Stimulated activated CD8-positive, alpha-beta memory T cell treated with anti-CD3 and anti-CD28 coated beads, Interleukin-4, amount 100 ng/mL, for 4 hours (primary cell): ENCODE measurements at places on chromosomes 4 and X.

- no peak for DNase-seq
These were observed 22.1 kb downstream of the DGKK start for GRCh38 chrX:50448565-50448964.

DNA sequence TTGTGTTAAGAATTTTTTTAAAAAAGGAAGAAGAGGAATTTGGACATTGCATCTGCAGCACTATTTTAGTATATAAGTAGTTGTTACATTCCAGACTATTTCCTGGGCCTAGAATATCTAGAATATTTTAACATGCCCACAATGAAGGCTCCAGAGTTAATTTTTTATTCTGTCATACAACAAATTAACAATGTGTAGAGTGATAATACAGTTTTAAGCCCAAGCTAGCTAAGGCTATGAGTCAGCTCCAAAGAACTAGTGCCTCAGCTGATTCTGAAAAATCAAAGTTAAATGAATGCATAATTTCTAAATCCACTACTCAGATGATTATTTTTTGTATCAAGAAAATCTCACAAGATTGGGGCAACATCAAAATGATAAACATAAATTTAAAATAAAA lies 231.4 kb downstream of the PRDM5 start:
- no peak for DNase-seq

DNA sequence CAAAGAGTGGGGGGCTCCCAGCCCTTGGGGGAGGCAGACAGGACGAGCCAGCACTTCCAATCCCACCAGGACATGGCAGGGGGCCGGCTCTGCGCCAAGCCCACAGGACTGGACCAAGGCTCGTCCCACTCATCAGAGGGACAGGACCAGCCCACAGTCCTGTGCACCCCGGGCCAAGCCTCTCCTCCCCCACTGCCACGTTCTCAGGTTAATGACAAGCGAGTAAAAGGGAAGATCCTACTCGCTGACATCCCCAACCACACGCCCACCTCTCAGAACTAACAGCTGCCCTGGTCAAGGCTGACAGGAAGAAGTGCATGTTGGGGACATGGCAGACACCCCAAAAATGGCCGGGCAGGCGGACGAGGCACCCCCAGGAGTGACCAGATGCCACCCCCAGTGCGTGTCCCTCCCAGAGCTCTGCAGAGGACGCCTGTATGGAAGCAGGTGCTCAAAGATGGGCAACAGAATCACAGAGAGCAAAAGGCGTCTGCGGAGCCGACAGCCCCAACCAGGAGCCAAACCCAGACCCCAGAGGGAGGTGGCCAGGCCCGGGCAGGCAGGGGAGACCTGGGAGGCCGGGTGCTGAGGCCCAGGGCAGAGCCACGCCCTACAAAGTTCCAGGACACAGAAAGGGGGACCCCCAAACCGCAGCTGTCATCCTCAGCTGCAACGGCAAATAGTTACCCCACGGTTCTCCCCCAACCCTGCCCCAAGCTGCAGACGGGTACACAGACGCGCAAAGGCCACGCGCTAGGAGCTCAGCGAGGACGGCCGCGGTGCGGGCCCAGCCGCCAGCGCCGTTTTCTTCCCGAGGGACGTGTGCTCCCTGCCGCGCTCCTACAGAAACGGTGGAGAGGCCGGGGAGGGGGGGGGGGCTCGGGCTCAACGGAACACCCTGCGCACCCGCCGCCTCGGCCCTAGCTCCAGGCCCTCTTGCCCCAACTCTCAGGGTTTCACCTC lies 1.7 kb downstream of the CTBP1 start:
- no peak for DNase-seq

DNA sequence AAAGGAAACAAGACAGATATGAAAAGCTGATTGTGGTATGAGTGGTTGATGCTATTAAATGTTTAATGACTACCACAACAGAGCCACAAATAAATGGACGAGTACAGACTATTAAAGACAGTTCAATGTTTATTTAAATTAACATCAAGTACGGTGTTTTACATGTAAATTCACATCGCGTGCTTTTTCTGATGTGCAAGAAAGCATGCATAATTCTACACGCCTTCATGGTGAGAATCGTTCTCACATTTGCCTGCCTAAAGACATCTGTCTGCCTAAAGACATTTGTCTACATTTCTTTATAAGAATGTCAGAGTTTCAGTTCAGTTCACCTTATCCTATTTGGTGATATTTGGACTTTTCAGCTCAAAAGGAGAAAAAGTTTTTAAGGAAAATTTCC lies 7.3 kb upstream of the GPR143 start:
- no peak for DNase-seq

- DNase-seq: no peak
These were observed 146.6 kb upstream of the TBL1X start for GRCh38 chrX:9318213-9318612.

DNA sequence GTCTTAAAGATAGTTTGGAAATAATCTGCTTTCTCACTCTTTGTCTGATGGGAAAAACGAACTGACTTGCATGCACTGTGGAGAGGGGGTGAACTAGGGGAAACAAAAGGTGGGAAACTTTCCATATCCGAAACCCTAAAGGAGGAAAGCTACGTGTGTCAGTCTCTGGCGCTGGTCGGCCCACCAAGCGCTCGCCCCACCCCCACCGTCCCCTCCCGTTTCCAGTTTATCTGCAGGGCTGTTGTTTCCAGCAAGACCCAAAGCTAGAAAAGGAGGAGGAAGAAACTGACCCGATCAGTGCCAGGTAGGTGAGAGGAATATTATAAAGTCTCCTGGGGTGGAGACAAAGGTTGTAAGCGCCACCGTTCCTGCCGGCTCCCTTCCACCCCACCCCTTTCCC lies 552 bp downstream of the TCEAL9 start:
- no peak for DNase-seq

DNA sequence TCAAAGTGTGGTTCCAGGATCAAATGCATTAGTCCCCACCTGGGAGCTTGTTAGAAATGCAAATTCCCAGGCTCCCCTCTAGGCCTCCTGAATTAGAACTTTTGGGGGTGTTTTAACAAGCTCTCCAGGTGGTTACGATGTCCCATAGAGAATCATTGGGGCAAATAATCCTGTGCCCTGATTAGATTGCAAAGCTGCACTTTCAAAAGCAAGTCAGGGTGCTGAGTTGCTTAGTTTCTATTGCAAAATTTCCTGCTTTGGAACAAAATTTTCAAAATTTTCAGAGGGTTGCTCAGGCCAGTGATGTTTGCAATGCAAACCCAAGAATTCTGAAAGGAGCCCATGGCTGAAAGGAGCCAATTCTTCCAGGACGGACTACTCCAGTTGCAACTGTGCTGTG lies 71.0 kb downstream of the MGST2 start:
- no peak for DNase-seq

DNA sequence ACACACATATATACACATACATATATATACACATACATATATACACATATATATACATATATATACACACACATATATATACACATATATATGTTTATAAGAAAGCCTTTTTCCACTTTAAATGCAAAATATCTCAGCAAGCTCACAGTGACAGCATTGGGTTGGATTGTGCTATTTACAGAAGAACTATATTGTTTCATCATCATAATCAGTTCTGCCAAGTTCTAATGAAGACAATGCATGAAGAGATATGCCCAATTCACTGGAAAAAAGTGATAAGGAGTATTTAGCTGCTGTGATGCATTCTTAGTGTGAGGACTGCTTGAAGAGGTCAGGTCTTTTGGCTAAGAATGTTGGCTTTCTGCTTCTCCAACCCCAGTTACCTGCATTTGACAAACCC lies 54.4 kb downstream of the RNF150 start:
- DNase-seq: no peak

DNA sequence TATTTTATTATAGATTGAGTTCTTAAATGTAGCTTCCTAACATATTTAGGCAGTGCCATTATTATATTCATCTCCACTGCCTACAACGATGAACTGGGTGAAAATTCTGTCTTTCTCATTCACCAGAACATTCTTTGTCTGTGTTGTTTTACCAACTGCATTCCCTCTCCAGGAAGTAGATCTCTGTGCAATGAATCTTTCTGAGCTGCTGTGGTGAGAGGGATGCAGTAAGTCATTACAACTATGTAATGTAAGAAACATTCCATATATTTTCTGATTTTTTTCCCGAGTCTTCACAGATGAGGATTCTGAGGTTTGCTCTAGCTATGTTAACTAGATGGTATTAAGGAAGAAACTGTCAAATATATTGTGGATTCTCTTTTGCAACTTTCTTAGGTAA lies 811.9 kb upstream of the PCDH7 start:
- no peak for DNase-seq

DNA sequence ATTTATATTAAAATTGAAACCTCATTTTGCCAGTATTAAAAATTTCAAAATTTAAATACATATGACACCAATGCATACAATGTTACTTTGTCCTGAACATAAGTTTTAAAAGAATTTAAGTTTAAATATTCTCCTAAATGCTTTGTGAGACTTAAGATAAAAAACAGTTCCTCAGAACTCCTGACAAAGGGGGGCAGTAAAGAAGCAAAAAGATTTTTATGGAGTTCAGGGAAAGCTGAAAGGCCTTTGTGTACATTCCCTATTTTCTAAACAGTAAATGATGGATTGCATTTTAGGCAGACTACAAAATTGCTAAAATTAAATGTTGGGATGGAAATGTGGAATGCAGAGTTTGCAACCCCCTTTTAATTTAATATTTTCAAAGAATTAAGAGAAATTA lies 81.7 kb downstream of the SNCA start:
- DNase-seq: no peak

GRCh38 chr4:128308986-128309385 lies 21.4 kb upstream of the PGRMC2 start:
- no peak for DNase-seq

GRCh38 chr4:174449944-174450785 lies 72.1 kb downstream of the HPGD start:
- DNase-seq: no peak

- no peak for DNase-seq
These were observed 158.6 kb upstream of the ADGRL3 start for GRCh38 chr4:61041527-61041926.

DNA sequence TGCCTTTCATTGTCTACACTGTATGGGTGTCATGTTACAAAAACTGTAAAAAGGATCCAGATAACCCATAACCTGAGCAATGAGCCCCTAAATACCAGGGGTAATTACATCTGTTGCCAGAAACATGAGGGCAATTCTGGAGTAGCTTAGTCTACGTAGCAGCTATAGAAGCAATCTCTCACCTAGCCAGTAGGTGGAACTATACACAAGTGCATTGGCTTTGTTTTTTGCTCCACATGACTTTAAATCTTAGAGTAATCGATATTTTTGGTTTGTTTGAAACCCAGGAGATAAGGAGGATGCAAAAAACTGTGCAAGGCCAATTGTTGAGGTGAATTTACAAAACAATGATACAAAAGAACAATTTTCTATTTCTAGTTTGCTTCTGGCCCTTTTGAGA lies 57.5 kb downstream of the GPR82 start:
- DNase-seq: no peak

DNA sequence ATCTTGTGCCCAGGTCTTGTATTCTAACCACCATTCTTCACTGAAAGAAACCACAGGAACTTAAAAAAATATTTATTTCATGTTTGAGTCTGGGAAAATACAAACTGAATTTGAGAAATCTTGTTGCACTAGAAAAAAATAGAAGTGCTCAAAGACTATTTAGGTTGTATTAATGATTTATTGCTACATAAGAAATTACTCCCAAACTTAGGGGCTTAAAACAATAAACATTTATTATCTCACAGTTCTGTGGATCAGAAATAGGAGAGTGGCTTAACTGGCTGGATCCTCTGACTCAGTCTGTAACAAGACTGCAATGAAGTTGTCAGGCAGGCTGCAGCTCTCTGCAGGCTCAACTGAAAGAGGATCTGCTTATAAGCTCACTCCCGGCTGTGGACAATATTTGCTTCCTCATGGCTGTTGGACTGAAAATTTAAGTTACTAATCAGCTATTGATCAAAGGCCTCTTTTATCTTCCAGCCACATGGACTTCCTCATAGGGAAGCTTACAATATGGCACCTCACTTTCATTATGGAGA lies 295.4 kb upstream of the FAM241A start:
- DNase-seq: no peak

DNA sequence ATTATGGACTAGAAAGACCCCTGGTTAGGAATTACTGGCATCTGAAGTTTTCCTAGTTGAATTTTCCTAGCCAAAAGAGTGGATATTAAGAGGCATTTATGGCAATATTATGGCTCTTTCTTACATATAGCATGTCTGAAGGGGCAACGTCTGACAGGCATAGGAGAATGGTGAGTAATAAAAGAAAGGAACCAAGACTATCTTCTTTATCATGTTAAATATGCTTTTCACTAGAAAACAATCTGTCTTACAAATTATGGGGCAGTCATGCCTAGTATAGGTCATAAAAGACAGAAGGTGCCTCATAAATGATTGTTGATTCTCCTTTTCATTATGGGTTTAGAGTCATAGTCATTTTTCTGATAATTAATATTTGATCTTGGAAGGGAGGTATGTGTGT lies 431.1 kb upstream of the HTR2C start:
- no peak for DNase-seq

DNA sequence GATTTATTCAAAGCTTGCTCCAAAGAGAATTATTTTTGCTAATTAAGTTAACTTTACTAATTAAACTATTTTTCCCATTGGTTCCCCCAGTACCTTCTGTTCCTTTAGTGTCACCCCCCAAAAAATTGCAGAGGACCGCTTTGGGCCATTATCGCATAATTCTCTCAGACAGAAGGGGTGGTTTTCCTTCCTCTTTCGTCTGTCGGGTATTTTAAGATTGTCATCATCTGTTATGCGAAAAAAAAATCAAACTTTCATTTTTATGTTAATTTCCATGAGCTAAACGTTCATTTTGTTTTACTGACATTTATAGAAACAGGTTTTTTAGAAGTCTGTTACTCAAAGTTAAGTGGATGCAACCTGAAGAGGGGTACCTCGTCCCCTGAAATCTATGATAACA lies 76.2 kb upstream of the DDX3X start:
- no peak for DNase-seq

DNA sequence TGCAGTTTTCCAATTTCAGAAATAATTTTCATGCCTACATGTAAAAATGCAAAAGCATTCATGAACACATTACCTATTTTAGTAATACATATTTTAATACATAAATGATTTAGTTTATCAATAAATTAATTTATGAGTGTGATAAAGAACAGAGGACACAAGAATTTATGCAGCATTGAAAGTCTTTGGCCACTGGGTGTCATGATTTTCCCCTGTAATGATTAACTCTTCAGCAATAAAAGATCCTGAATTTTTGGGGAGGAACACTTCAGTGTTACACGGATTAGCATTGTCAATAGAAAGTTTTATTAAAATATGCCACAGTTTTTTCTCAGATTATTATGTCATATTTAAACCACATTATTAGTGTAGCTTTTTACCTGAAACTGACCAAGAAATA lies 8.6 kb upstream of the VCX2 start:
- no peak for DNase-seq

DNA sequence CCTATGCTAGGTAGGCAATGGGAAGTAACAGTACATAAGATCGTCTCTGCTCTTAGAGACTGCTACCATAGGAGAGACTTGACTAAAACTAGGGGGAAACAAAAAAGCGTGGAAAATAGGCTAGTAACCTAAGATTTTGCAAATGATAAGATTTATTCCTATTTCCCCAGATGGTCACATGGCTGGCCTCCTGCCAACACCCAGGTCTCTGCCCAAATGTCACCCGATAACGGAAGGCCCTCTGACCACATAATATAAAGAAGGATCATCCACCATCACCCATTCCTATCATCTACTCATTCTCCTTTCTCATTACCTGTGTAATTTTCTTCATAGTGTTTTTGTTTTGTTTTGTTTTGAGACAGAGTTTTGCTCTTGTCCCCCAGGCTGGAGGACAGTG lies 4.7 kb downstream of the LAMP2 start:
- no peak for DNase-seq

- no peak for DNase-seq
These were observed at the start of gene ANOS1 for GRCh38 chrX:8731559-8732395. TSS of gene ANOS1 (minus strand) at chrX:8732137. CDS start at chrX:8732036, 101 bp downstream.
